T-helper 22 cell (primary cell): ENCODE measurements at places on chromosomes 1 and 21.

- no peak for DNase-seq
Measured at GRCh38 chr1:234660536-234661316, 50.7 kb upstream of the IRF2BP2 start.

GRCh38 chr1:44819196-44819607 is 10.9 kb downstream of the BTBD19 start:
- DNase-seq, result no peak

DNA sequence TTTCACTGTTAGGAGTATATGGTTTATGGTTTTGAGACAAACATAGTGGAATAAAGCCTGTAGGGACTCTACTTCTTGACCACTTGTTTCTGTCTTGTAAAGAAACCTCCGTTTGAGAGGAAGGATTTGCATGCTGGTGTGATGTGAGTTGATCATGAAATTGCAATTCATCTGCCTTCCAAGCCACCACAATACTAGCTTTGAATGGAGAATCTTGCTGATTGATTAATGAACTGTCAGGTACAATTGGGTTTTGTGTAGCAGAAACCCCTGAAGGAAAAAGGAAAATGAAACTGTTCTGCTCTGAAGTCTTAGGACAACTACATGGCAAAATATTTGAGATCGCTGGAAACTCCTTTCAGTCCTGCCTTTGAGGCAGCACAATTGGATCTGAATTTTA is 90.7 kb downstream of the VPS13D start:
- DNase-seq, result no peak

GRCh38 chr1:95002540-95003432 is 70.0 kb downstream of the ALG14 start:
- DNase-seq, result no peak

GRCh38 chr1:232186931-232187330 is 443.0 kb downstream of the SIPA1L2 start:
- no peak for DNase-seq

DNA sequence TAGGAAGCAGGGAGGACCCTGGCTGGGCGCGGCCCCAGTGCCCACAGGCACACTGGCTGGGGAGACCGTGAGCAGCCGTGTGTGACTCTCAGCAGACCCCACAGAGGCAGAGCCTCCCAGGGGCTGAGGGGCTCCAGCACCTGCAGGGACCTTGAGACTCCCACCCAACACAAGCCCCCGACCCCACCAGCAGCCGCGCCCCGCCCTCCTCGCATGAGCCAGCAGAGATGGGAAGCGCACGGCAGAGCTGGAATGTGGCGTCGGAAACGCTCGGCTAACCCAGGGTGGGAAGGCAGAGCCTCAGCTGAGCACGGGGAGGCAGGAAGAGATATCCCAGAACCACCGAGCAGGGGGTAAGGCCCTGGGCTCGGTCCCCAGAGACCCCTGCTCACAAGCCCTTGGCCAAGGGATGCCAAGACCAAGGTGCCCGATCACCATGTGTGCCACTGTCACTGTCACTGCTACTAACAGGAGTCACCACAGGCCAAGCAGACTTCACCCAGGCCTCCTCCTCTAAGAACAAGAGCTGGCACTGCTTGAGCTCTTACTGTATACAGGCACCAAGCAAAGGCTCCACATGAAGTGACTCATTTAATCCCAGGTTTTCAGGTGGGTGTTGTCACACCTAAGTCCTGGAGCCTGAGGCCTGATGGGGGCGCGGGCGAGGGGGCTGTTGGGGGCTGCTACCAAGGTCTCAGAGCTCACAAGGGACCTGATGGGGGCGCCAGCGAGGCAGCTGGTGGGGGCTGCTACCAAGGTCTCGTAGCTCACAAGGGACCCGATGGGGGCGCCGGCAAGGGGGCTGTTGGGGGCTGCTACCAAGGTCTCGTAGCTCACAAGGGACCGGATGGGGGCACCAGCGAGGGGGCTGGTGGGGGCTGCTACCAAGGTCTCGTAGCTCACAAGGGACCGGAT is 20.1 kb downstream of the MEGF6 start:
- DNase-seq, result no peak

GRCh38 chr21:37368541-37369279 is 2.1 kb downstream of the DYRK1A start:
- DNase-seq, result no peak

DNA sequence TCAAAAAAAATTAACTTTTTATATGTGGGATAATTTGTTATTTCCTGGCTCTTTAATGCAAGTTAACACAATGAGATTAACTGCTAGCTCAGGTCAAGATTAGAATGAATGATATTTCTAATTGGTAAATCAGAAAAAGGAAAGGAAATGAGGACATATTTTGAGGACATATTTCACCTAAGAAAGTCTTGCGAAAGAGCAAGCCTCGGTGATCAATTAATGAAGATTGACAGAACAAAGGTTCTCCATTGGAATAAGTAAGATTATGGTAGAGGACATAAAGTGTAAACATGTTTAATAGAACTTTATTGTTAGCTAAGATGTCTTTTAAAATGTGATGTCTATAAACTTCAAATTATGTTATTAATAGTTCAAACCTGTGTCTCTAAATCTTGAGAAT is 1617.8 kb downstream of the KCNT2 start:
- no peak for DNase-seq

DNA sequence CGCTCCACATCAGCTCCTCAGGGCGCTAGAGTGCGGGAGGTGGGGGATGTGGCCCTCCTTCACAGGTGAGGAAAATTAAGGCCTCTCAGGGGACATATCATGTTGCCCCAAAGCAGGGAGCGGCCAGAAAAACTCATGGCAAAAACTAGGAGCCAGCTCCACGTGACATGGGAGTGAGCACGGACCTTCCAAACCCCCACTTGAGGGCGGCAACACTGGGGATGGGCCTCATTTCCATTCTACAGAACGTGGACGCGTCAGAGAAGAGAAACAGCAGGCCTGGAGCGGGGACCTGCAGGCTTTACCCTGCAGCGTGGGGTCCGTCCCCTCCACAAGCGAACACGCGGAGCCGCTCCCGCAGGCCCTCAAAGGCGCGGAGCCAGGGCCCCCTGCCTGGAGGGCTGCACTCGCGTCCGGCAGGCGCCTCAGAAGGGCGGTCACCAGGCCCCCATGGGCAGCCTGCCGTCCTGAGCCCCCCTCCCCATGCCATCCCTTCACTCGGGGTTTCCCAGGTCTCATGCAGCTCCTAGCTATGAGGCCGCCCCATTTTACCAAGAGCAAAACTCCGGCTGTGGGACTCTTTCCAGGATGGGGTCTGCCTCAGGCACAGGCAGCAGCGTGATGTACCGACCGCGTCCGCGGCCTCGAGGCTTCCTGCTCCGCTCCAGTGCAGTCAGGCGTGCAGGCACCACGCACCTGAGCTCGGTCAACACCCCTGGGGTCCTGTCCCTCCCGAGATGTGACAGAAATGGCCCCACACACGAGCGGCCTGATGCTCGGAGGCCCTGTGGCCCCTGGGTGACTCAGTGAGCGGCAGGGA is 5.5 kb downstream of the CFAP410 start:
- no peak for DNase-seq

DNA sequence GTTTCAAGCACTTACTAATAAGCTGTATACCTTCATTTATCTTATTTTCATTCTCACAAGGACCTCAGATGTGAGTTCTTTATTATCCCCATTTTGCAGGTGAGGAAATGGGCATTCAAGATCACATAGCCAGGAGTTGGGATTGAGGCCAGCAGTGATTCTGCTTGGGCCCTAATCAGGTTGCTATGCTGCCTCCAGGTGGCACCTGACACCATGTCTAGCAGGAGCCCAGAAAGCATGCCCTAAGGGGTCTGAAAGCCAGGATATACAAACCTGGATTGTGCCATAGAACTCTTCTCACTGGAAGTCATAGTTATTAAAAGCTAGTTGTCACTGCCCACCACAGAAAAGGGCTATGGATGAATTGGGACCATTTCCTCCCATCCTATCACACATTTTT is 61.1 kb downstream of the FYB2 start:
- DNase-seq, result no peak

DNA sequence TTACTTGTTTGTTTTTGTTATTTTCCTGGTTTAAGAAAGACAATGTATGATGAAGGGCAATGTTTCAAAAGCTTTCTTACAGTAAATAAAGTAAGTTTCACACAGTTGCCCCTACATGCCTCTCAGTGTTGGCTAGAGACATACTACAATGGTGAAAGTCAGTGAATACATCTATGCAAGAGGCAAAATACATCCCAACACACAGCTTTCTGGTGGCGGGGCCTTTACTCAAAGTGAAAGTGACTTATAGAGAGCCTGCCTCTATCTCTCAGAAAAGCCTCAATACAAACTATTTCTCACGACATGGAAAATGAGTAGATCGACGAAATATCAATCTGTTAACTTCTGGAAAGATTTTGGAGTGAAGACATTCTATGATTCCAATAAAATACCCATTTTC is 122.3 kb downstream of the SLC30A10 start:
- no peak for DNase-seq

DNA sequence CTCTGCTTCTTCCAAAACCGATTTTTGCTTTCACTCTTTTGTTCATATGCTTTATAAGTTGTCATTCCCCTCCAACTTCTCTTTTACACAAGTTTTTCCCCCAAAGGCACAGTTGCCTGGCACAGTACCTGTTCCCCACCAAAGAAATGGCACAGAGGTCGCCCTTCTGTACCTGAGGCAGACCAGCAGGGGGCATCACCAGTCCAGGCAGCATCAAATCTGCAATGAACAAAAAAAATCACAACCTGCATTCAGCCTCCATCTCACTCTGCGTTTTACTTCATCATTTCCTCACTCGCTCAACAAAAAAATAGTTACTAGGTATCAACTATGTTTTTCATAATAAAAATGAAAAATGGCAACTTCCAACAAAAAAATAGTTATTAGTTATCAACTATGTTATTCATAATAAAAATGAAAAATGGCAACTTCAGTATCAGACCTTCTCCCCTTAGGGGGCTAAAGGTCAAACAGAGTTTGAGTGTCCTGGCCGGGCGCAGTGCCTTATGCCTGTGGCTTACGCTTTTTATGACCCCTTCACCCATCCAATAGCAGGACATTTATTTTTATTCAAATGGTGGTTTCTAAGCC is 4.1 kb downstream of the EIF2D start:
- DNase-seq, result peak; percentile 22

GRCh38 chr1:22619252-22619651 is 17.2 kb upstream of the C1QA start:
- no peak for DNase-seq

- DNase-seq, result no peak
Measured at GRCh38 chr1:207805841-207806421, 54.1 kb downstream of the CD46 start.

- DNase-seq, result no peak
Measured at GRCh38 chr1:78126506-78126905, 80.7 kb downstream of the GIPC2 start.

DNA sequence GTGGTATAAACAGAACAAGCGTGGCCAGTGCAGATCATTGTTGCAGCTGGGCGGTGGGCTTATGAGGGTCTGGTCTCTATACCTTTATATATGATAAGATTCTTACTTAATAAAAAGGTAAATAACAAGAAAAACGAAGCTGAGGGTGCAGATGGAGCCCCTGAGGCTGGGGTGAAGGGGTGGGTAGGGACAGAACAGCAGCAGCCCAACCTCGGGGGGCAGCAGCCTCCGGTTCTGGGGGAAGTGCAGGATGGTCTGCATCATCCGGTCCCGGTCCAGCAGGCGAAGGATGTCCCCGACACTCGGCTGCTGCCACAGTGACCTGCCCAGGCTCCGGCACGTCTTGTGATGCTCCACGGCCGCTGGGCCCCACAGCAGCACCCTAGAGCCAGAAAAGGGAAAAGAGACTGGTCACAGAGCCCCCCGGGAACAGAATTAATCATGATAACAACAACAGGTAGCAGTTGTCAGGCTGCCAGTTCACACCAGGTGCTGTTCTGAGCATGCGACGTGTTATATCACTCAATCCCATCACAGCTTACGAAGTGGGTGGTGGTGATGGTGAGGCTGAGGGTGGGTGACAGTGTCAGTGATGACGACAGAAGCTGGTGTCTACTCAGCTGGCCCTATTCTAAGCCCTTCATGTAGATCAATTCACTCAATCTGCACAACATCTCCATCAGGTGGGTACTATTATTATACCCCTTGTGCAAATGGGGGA is 35.5 kb downstream of the MRAP start:
- no peak for DNase-seq

GRCh38 chr1:205856433-205856832 is 6.5 kb upstream of the PM20D1 start:
- DNase-seq, result no peak

DNA sequence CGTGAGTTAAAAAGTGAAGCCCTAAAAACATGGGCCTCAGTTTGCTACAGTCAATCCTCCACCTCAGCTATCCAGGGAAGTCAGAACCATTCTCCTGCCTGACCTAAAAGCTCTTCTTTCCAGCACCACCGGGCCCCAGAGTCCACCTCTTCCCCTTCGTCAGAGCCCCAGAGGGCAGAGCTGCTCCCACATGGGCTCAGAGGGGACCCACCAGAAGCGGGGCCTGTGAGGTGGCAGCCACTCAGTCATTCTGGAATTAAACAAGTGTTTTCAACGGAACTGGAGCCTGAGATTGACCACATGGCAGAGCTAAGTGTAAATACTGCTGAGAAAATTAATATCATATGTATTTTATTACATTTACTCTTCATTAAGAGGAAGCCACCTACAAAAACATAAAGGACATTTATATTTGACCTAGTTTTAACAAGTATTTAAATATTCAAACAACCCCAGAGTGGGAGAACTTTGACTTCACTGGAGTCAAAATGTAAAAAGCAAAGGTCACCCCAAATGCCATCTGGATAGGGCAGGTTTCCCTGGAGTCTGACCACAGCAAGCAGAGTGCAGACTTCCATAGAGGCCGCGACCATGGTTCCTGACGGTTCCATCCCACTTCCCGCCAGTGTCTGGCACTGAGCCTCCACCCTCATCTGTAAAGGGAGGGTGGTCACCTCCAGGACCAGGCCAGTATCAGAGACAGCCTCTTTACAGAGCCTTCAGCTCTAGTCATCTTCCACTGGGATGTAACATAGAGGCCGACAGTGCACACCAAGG is 1.8 kb downstream of the SUMO3 start:
- no peak for DNase-seq
